ENCODE measurements at places on chromosomes 16 and 17.

DNA sequence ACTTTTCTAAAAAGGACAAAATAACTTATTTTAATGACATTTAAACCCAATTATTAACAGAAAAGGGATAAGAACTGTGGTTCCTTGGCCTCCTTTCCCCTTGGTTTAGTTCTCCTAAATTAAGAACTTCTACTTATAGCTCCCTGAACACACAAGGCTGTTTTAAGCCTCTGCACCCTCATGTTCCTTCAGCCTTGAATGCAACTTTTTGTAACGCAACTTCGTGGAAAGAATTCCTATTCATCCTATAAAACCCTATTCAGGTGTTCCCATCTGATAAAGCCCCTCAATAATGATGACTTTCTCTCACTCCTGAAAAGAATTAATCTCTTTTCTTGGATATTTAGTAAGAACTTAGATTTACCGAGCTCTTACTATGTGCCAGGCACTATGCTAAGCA is 6.3 kb downstream of the STAT3 start:
- no peak for DNase-seq

DNA sequence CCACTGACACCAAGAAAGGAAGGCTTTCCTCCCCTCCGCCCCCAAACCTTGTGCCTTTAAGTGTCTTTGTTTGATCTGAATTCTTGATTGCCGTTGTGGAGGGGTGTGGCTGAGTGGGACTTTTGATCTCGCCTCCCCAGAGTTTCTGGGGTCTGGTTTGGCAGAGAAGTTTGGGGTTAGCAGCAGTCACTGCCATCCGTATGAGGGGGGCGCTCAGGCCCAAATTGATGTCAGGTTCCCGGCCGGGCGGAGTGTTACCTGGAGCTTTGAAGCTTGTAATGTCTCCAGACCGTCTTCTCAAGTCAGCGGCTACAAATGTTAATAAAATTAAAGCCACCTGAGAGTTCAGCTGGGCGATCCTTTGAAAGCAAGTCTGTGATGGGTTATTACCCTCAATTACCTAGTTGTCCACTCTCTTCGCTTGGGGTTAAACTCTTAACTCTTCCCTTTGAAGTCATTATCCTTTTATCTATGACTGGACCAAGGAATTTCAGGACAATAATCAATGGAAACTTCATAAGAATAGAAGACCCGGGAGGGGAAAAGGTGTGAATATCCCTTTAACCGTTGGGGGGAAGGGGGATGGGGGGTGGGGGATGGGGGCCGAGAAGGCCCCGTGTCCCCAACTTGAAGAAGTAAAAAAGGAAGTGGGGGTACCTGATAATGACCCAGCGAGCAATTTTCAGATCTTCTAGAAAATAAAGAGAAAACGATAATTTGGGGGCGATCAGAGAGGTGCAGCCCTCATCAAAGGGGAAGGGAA is 31.8 kb upstream of the AXIN2 start:
- no peak for DNase-seq

GRCh38 chr16:74998481-74999218 is at the start of gene ZNRF1:
ZNRF1 (plus strand) TSS chr16:74999024; CDS start chr16:74999672, 648 bp downstream.
- DNase-seq, result no peak

GRCh38 chr16:89354325-89354724 is 136.0 kb downstream of the ANKRD11 start:
- no peak for DNase-seq

- no peak for DNase-seq
Measured at GRCh38 chr16:87066133-87067002, 250.8 kb downstream of the C16orf95 start.

- no peak for DNase-seq
Measured at GRCh38 chr16:56825826-56826225, 39.2 kb upstream of the SLC12A3 start.

DNA sequence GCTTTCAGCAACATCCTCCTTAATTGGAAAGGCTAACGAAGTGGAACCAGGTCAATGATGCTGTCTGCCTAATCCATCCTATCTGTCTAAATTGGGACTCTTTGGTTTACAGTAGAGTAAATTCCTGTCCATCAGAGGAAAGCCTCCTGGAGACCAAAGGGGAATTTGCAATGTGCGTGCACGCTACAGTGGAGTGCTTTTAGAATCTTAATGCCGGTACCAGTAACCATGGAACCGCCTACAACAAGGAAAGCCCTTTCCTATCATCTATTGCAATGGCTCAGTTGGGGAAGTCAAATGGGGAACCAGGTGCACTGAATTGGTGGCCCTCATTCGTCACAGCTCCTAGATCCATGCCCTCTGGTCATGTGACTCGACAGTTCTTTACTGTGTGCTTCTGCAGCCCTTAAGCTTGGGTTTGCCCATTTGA is 110.1 kb downstream of the XYLT1 start:
- no peak for DNase-seq

- DNase-seq, result no peak
Measured at GRCh38 chr16:65274566-65274965, 152.7 kb upstream of the CDH11 start.

- no peak for DNase-seq
Measured at GRCh38 chr16:70252355-70252988, 732 bp upstream of the EXOSC6 start.

- no peak for DNase-seq
Measured at GRCh38 chr17:49691086-49691676, 13.3 kb upstream of the SPOP start.

DNA sequence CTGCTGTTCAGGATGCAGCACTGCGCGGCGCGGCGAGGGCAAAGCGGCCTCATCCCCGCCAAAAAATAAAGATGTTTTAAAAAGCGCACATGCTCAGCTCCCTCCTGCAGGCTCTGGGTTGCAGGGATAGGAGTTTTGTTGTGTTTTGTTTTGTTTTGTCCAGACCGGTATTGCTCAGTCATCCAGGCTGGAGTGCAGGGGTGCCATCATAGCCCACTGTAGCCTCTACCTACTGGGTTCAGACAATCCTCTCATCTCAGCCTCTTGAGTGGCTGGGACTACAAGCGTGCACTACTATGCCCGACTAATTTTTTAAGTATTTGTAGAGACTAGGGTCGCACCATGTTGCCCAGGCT is 636 bp downstream of the WWOX start:
- DNase-seq, result no peak

DNA sequence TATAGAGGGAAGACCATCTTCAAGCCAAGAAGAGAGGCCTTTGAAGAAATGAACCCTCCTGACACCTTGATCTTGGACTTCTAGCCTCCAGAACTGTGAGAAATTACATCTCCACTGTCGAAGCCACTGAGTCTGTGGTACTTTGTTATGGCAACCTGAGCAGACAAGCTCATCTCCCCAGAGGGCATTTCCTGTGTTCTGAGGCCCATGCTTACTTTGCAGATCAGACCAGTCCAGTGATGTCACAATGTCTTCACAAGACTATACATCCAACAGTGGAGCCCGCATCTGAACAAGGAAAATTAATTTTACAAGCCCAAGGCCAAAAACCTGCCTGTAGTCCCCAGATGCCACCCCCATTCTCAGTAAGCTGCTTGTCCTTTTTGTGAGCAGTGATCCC is 14.8 kb upstream of the C17orf113 start:
- no peak for DNase-seq

GRCh38 chr16:17304106-17304490 is 166.7 kb downstream of the XYLT1 start:
- no peak for DNase-seq

GRCh38 chr17:61627658-61628057 is 36.6 kb upstream of the NACA2 start:
- DNase-seq, result no peak

GRCh38 chr16:27824786-27825185 is 238.7 kb downstream of the GSG1L start:
- DNase-seq, result no peak

- DNase-seq, result no peak
Measured at GRCh38 chr17:65626451-65626850, 65.0 kb upstream of the AXIN2 start.

DNA sequence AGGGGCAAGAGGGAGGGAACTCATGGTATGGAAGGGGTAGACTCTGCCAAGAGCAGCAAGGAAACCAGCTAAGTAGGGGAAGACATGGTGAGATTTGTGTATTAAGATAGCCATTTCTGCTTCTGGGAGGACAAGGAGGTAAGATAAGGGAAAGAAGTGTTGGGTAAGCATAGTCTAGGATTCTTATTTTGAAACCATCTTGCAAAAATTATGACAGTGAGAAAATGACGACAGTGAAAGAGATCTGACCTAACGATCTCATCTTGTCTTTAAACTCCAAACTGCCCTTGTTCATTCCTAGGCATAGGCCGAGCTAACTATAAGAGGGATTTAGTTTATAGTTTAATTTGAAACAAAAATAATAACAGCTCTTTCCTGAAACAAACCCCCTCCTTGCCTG is 5.6 kb upstream of the RBL2 start:
- DNase-seq, result no peak

- DNase-seq, result no peak
Measured at GRCh38 chr17:47423406-47424295, 99.9 kb downstream of the EFCAB13 start.

GRCh38 chr17:30235386-30236296 is at the start of gene SLC6A4:
SLC6A4 (minus strand) TSS chr17:30235697; CDS start chr17:30221958, 13,739 bp downstream.
- no peak for DNase-seq

DNA sequence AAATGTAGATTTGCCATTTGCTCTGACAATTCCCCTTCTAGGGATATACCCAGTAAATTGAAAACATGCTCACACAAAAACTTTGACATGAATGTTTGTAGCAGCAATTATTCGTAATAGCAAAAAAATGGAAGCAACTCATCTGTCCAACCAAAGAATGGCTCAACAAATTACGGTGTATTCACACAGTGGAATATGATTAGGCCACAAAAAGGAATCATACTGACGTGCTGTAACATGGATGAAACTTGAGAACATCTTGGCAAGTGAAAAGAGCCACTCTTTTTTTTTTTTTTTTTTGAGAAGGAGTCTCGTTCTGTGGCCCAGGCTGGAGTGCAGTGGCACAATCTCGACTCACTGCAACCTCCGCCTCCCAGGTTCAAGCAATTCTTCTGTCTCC is 24.1 kb upstream of the SPNS3 start:
- no peak for DNase-seq

- no peak for DNase-seq
Measured at GRCh38 chr16:3070608-3071111, 5.2 kb downstream of the IL32 start.

DNA sequence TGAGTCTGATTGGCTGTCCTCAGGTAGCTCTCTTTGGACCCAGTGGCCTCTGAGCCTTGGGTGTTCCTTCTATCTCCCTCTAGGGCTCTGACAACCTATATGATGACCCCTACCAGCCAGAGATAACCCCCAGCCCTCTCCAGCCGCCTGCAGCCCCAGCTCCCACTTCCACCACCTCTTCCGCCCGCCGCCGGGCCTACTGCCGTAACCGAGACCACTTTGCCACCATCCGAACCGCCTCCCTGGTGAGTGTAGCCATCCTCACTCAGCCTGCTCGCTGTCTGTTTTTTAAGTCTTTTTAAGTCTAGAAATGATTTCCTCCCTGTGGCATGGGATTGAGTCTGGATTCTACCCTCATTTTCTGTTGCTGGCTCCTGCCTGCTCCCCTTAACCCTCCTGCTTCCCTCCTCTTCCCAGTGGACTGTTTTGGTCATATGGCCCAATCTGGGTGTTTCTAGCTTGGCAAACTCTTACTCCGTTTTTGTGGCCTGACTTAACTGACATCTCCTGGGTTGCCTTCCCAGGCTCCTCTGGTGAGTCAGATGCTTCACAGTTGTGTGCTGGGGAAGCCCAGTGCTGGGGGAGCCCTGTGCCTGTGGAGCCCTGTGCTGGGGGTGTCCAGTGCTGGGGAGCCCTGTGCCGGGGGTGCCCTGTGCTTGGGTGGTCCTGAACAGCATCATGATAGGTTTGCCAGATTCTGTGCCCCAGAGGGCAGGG is 9.9 kb downstream of the TAOK2 start:
- DNase-seq, result no peak

- DNase-seq, result no peak
Measured at GRCh38 chr17:17456251-17456650, 20.5 kb upstream of the MED9 start.

DNA sequence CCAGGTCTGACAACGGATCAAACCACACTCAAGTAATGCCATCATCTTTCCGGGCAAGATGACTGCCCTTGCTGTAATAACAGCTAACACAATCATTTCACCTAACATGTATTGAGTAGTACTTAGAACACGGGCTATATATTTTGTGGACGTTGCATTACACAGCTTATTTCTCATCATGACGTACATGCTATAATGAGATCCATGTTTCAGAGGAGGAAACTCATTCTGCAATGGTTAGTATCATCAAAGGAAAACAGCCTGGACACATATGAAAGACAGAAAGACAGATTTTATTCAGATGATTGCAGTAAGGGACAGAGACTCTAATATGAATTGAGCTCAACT is 446.7 kb downstream of the HS3ST3B1 start:
- no peak for DNase-seq

DNA sequence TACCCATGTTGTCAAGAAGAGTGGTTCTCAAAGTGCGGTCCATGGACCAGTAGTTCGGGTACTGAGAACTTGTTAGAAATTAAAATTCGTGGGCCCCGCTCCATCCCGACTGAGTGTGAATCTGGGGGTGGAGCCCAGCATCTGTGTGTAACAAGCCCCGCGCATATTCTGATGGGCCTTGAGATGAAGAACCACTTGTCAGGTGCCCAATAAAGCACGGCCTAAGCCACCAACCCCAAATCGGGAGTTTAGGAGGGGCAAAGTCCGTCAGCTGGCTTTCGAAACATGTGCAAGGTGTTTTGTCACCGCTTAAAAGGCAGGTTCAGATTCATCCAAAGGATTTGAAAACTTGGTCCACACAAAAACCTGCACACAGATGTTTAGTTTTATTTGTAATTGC is 29.5 kb downstream of the PSMD12 start:
- no peak for DNase-seq

- DNase-seq, result no peak
Measured at GRCh38 chr17:1754430-1755112, 7.3 kb upstream of the SERPINF1 start.

- no peak for DNase-seq
Measured at GRCh38 chr17:60256174-60256573, 106.4 kb downstream of the CA4 start.

DNA sequence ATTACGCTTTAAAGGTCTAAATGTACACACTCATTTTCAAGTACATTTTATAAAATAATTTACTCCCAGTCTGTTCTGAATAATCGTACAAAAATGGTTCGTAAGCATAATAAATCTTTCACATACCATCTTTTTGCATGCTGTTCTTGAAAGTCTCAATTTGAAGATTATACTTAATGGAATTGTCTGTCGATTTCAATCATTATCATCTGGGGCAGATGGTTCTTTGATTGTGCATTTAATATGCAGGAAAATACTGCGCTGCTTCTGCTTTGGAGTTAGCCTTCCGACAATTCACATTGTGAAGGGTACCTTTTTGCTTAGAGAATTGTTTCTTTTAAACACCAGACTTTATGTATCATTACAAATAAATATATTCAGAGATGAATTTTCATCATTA is 262.8 kb downstream of the ABCC12 start:
- no peak for DNase-seq

DNA sequence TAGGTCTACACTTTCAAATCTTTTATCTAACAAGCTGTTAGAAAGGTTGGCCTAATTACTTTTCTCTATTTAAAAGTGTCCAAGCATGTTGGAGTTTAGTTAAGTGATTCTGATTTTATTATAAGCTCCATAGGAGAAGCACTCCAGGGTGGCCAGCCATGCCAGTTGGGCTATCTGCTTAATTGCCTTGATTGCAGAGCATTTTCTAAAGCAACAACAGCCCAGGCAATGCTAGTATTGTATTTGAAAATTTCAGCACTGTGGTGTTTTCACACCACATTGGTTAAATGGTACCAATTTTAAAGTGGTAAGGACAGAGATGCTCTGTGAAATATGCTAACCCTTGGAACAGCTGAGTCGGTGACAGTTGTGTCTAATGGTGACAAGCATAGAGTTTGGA is 510.5 kb upstream of the CDH8 start:
- no peak for DNase-seq

GRCh38 chr17:21164216-21164615 is 37.5 kb downstream of the DHRS7B start:
- no peak for DNase-seq
